Stimulated activated CD8-positive, alpha-beta memory T cell treated with anti-CD3 and anti-CD28 coated beads, Interleukin-15, amount 100 ng/mL, for 48 hours (primary cell): ENCODE measurements at places on chromosomes 3 and 15.

DNA sequence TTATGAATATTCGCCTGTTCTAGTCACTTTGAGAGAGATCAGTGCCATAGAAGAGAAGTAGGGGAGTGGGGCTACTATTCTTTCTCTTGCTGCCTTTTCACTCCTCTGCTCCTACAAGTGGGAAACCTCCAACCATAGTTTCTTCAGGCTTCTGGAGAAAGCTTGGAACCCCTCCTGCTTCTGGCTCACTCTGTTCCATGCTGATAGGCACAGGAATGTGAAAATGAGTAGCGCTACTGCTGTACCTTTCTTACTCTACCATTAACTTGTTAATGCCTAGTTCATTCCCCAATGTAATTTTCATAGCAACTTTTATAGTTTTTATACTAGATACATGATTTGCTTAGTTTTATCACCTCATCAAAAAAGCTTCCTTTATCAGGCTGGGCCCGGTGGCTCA, 26.7 kb upstream of the JMJD7 start:
- DNase-seq: no peak

- no peak for DNase-seq
Observed at GRCh38 chr15:60726576-60726975, 247.6 kb upstream of the ICE2 start.

DNA sequence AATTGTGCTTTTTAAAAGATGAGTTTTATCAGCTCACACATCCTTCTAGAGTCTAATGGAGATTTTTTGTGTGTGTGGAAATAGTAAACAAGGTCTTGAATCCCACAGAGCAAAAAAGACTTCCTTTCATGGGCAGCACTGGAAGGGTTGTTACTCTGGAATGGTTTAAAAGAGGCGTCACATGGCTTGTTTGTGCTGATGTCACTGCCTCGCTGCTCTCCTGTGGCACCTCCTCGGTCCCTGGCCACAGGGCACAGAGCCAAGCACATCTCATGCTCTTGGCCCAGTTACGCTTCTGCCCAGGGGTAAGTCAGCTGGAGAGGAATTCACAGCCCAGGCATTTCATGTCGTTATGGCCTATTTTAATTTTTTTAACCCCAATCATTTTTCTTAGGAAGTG, 53.2 kb downstream of the PGPEP1L start:
- DNase-seq: no peak

DNA sequence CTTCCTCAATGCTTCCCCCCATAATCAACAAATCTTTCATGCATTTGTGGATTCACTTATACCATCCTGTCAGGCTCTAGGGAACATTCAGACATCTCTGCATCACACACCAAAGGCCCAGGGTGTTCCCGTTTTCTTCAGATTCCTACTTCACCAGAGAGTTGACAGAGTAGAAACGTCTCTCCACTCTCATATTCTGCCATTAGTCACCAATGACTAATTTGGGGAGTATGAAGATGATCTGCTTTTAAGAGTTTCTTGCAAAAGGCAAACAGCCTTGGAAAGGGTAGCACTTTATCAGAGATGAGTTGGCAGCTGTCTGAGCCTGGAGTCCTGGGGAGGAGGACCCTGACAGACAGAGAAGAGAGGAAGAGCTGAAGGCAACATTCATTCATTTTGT, 55.8 kb upstream of the DGKG start:
- no peak for DNase-seq

GRCh38 chr3:152942366-152942765, 107.4 kb downstream of the P2RY1 start:
- DNase-seq: no peak

DNA sequence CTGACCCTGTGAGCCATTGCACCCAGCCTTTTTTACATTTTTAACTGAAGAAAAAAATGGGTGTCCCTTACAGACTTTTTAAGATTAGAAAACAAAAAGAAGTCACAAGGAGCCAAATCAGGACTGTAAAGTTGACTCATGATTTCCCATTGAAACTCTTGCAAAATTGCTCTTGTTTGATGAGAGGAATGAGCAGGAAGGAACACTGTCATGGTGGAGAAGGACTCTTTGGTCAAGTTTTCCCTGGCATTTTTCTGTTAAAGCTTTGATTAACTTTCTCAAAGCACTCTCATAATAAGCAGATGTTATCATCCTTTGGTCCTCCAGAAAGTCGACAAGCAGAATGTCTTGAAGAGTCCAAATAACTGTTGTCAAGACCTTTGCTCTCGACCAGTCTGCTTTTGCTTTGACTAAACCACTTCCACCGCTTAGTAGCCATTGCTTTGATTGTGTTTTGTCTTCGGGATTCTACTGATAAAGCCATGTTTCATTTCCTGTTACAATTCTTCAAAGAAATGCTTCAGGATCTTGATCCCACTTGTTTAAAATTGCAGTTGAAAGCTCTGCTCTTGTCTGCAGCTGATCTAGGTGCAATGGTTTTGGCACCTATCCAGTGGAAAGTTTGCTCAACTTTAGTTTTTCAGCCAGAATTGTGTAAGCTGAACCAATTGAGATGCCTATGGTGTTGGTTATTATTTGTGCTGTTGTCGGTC, 369.4 kb downstream of the MAGI1 start:
- no peak for DNase-seq

DNA sequence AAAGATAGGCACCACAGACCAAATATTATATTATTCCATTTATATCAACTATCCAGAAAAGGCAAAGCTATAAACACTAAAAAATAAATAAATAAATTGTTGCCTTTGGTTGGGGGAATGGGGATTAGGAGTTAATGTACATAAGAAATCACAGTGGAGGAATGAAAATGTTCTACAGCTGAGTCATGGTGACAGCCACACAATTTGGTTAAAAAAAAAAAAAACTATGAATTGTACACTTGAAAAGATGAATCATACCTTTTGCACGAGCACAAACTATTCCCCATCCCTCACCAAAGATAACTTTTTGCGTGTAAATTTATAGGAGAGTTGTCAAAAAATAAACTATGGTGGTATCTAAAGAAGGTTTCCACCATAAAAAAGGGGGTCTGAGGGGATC, 103.2 kb downstream of the TBC1D5 start:
- no peak for DNase-seq

GRCh38 chr3:38636881-38637280, 12.6 kb downstream of the SCN5A start:
- no peak for DNase-seq

DNA sequence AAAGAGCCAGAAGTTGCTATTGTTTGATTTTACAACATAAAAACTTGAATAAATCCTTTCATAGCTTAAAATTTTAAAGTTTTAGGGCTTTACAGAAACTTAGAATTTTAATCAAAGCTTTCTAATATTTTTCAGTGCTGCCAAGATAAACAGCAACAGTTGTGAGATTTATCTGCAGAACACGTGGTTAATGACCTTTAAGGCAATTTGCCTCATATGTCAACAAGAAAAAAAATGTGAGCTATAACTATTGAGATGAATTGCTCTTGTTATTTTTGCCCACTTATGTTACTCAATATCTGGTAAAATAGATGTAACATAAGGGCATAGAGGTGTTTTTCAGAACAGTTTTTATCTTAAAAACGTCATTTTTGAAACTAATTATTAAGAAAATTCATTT, 96.7 kb upstream of the NECTIN3 start:
- DNase-seq: no peak

- no peak for DNase-seq
Observed at GRCh38 chr3:169072494-169072893, 591.0 kb downstream of the MECOM start.

DNA sequence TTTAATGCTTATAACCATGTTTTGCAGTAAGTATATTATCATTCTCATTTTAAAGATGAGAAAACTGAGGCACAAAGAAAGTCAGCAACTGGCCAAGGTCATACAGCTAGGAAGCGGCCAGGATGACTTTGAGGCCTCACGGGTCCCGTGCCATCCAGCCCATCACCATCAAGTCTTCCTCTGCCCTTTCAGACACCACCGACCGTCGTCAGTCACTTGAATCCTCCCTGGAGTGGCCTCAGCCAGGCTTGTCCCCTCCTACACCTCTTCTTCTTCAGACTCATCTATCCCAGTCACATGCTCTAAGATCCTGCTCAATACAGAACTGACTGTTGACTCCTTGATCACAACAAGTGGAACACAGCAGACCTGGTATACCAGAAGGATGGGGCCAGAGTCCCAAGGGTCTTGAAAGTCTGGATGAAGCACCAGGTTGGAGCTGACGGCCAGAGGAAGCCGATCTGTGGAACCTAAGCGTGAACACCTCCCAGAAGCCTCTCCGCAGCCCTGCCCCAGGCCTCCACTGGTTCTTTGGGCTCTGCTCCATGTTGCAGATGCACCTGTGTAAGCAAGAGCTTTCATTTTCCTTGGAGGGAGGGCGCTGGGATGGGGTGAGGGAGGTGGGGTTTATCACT, 22.1 kb downstream of the ITGA11 start:
- DNase-seq: no peak

- DNase-seq: no peak
Observed at GRCh38 chr3:100631236-100631635, 21.8 kb downstream of the ADGRG7 start.

- DNase-seq: no peak
Observed at GRCh38 chr3:66018057-66019033, 20.4 kb downstream of the MAGI1 start.

DNA sequence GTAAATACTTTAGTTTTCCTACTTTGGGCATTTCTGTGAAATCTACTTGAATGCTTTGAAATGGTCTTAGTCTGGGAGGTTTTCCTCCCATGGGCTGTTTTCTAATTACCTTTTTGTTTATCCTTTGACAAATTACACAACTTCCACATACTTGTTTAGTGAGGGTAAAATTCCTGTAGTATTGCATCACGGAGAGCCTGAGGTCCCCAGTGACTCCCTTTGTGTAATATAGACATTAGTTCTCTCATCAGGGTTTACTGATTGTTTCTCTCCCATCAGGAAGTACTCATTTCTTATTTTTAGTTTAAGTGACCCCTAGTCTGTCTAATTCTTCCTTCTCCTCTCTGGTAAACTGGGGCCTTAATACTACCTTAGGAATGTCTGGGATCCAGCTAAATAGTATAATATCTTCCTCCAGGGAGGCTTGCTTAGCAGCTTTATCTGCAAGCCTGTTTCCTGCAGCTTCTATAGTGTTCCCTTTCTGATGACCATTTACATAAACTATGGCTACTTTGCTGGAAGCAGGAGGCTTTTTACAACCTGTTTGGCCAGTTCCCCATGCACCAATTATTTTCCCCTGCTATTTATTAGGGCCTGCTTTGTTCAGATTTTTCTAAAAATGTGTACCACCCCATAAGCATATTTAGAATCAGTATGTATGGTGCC, 87.2 kb upstream of the XCR1 start:
- DNase-seq: no peak

DNA sequence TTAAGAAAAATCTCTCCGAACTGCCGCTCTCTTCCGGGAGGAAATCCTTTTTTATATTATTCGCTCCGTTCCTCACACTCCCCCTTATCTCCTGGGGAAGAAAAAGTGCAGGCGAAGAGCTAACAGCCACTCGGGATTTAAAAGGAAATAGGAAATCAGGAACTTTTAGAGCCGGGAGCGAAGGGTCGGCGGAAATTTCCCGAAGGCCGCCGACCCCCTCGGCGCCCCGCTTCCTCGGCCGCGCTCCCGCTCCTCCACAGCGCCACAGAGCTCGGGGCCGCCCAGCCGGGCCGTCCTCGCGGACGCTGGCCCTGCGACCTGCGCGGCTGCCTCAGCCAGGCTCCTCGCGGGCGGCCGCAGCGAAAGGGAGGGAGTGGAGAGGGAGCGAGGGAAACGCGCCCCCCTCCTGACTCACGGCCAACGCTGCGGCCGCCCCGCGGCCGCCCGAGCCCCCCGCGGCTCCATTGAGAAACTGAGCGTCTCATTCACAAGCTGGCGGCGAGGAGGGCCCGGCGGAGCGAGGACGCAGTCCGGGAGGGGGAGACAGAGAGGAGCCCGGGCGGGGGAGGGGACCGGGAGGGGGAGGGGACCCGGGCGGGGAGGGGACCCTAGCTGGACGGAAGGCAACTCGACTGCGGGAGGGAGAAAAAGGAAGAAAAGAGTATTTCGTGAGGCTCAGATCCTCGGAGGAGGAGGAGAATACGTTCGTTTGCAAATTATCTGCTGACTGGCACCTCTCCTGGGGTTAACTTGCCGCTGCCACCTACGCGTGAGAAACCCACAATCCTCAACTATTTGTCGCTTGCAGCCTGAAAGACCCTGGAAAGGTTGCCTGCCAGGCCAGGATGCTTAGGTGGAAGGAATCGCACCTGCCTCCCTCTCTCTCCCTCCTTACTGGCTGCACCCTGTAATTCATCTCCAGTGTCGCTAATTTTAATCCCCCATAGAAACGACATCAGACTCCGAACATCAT, at the start of gene PTPN9:
Gene PTPN9, minus strand, starts transcription at position 368 of the 973 bp plus-strand sequence. CDS start 539 bp downstream, outside the sequence.
- peak; percentile 56 for DNase-seq

GRCh38 chr15:71187526-71187925, 72.3 kb downstream of the THSD4 start:
- no peak for DNase-seq

GRCh38 chr3:65751123-65751700, 287.5 kb downstream of the MAGI1 start:
- no peak for DNase-seq

GRCh38 chr3:123711356-123711755, 126.5 kb upstream of the HACD2 start:
- no peak for DNase-seq

DNA sequence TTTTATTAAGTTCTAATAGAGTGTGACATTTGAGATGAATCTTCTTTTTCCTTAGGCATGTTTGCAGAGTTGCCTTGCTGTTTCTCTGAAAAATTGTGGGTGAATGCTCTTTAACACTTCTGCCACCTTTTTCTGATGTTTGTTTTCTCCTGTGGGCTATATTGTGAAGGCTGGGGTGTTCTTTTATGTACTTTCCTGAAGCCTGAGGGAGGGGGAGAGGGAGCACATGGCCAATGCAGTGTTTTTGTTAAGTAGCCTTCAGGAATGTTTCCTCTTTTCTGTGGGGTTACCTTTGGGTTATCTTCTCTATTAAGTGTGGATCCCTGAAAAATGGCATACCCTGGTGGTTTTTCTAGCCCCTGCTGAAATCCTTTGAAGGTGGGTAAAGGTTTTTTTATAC, 50.2 kb downstream of the CMC1 start:
- no peak for DNase-seq
